ENCODE measurements at places on chromosomes 5 and 9.

- DNase-seq: no peak
These were observed 43.1 kb downstream of the TMEM174 start for GRCh38 chr5:73215891-73216610.

DNA sequence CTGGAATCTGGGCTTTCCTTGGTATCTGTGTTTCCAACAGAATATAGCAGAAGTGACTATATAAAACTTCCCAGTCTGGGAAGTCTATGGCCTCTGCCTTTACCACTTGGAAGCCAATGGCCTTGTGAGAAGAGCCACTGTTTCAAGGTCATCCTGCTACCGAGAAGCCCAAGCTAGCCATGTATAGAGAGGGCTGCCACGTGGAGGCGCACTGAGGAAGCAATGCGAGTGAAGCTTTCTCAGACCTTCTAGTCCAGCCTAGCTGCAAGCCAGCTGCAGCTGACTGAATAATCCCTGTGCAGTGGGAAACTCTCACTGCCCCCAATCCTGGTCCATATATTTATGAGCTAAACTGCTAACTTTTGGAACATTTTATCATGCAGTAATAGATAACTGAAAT lies 661.8 kb upstream of the RIOK2 start:
- no peak for DNase-seq

DNA sequence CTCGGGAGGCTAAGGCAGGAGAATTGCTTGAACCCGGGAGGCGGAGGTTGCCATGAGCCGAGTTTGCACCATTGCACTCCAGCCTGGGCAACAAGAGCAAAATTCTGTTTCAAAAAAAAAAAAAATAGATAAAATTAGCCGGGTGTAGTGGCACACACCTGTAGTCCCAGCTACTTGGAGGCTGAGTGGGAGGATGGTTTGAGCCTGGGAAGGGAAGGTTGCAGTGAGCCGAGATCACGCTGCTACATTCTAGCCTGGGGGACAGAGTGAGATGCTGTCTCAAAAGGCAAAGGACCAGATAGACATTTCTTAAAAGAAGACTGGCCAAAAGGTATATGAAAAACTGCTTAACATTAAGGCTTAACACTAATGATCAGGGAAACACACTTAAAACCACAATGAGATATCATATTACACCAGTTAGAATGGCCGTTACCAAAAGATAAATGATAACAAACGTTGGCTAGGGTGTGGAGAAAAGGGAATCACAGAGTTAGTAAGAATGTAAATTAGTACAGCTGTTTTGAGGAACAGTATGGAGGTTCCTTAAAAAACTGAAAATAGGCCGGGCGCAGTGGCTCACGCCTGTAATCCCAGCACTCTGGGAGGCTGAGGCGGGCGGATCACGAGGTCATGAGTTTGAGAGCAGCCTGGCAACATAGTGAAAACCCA lies 10.1 kb upstream of the MARVELD2 start:
- DNase-seq: no peak

DNA sequence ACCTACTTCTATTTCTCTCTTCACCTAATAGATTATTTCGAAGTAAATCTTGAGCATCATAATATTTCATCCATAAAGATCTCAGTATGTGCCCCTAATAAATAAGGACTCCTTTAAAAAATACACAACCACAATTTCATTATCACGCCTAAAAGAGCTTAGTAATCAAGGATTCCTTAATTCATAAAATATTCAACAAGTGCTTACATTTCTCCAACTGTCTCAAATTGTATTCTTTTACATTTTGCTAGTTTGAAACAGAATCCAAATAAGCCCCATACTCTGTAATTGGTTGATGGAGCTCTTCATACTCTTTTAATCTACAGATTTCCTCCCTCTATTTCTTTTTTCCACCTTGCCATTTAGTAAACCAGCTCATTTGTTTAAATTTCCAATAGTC lies 317.6 kb downstream of the NDUFS4 start:
- no peak for DNase-seq

GRCh38 chr5:53974021-53974420 lies 336.4 kb downstream of the ARL15 start:
- no peak for DNase-seq

GRCh38 chr5:14944996-14945395 lies 73.4 kb upstream of the ANKH start:
- no peak for DNase-seq

DNA sequence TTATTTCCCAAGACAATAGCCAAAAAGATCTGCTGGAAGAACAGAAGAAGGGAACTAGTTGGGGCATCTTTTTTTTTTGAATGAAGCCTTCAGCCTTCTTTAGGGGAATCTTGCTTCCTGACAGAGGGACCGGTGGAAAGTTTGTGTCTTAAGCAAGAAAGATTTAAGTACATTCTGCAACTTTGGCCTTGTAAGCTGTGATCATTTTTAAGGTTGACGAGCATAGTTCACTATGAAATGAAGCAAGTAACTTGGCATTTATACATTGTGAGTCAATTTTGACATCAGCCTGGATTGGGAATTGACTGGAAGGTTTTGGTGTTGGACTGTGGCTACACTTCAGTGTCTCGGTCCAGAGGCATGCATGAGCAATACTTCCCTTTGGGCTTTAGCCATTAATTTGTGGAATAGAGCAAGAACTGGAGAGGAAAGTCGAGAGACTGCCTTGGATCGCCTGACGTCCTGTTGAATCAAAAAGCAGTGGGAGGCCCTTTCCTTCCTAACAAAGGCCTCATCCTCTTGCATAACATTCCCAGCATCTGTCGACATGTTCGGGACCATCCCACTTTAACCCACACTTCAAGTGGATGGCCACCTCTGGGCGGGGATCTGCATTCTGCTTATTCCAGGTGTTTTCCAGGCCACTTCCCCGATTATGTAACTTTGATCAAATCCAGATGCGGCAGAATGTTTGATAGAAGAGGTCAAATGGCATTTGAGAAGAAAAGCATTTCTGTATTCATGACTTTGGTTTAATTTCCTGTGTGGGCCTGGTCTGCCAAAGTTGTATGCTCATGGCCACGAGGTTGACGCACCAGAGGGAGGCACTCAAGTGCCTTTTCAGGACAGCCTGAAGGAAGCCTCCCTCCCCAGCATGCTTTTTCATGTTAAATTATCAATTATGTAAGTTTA lies 12.5 kb downstream of the ABL1 start:
- no peak for DNase-seq

DNA sequence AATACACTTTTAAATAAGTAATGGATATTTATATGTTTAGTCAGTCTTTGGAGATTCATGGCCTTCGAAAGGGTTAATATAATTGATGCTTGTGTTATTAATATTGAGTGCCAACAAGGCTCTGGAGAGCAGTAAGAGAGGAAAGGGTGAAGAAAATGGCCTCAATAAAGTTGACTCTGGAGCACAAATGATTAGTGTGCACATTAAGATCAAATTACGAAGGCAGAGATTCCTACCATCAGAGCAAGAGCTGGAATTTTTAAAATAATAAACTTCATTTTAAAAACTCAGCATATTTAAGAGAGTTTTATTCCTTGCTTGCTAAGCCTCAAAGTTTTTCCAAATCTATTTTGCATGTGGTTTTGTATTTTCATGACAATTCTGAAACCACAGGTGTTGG lies 14.8 kb downstream of the SLC44A1 start:
- no peak for DNase-seq

DNA sequence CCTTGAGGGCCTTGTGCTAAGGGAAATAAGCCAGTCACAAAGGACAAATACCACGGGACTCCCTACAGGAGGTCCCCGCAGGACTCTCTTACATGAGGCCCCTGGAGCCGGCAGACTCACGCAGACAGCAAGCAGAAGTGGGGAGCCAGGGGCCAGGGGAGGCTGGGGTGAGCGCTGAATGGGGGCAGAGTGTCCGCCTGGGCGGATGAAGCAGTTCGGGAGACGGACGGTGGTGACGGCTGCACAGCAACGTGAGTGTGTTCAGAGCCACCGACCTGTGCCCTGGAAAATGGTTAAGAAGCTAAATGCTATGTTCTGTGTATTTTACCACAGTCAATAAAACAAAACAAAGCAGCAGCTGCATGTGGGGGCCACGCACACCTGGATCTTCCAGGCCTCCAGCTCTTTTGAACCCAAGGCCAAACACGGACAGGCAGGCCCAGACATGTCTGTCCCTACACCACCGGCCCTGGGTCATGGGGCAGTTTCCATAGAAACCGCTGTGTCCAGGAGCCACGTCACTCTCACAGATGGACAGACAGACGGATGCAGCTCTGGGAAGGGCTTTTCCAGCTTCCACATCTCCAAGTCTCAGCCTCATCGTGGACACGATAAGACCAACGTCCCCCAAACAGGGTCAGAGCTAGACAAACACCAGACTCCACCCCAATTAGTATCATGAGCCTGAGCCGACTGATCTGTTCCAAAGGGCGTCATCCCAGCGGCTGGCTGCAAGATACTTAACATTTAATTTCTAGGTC lies 103.9 kb downstream of the VAV2 start:
- no peak for DNase-seq

GRCh38 chr5:82031220-82032119 lies 59.6 kb downstream of the ATG10 start:
- DNase-seq: no peak

Data from stimulated activated CD8-positive, alpha-beta memory T cell treated with anti-CD3 and anti-CD28 coated beads, Interleukin-15, amount 100 ng/mL, for 24 hours (primary cell).